ENCODE measurements at places on chromosomes 3 and 15.

GRCh38 chr3:177026505-177027277 lies 170.6 kb downstream of the TBL1XR1 start:
- no peak for DNase-seq

DNA sequence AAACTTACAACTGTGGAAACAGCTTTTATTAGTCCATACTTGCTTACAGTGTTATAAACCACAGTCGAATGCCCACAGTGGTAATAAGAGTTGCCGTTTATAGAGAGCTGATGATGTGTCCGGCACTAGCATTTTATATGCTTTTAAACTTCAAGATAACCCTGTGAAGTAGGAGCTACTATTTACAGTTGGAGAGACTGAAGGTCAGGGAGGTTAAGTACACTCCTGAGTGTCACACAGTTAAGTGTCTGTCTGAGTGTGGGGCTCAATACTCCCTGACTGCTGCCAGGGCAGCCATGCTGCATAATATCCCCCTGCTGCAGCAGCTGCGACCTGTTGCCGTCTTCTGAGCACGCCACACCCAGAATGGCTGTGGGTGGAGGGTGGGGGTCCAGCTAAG lies 89.9 kb upstream of the TNFAIP8L3 start:
- no peak for DNase-seq

DNA sequence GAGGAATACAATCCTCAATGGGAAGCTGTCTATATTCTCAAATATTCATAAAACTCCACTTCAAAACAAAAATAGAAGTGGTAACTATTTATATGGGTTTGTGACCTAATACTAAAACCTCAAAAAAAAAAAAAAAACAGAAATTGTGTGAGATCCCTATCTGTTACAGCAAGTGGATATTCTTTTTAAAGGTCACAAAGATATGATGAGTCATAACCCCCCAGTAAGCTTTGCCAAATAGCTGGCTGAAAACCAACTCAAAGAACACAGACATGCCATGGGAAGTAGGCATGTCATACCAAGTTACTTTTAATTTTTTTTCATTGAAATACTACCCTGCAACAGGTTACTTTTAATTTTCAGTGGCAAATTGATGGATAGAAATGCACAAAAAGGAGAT lies 62.5 kb downstream of the CBLB start:
- no peak for DNase-seq

- DNase-seq: no peak
Observed at GRCh38 chr15:34275721-34276120, 50.9 kb downstream of the EMC4 start.

DNA sequence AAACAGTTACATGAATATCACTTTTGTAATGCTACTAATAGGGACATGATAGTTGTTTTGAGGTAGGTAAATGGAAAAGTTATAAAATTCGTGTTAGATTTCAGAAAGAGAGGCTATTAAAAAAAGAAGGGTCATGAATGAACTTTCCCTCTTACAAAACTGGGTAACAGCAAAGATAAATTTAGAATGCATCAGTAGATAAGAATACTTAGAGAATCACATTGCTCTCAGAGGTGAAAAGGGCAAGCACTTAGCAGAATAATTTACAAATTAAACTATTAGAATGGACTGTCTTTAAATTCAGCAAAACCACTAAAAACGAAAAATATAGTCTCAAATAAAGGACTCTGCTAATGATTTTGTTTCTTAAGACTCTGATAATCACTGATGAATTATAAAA lies 167.2 kb downstream of the PLD1 start:
- DNase-seq: no peak

DNA sequence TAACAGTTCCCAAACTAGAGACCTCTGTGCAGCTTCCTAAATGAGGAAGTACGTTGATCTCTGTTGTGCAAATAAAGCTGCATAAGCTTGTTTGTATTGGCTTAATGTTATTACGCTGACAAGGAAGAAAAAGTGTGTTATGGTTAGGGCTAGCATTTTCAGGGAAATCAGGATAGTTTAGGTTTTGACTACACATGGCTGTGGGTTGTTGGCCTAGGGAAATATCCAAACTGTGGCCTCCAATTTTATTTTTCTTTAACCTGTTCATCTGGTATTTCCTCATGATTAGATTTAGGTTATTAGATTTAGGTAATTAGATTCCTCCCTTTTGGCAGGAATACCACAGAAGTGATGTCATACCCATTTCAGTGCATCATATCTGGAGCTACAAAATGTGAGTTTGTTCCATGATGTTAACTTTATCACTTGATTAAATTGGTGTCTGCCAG lies 8.7 kb upstream of the MCCC1 start:
- peak; percentile 12 for DNase-seq

DNA sequence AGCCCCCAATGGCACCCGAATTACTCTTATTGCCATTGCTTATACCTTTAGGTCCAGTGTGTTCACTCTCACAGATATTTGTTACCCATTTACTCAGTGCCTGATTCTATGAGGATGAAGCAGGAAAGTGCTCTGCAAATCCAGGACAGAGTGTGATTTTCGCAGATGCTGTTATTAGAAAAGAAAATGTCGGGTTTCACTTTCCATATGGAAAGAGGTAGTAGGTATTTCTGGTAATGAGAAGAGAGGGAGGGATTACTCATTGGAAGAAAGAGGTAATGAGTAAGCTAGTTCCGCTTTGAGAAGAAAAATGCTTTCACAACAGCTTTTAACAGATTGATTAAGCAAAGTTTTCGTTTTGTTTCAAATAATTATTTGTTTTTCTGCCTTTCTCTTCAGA lies 336.3 kb upstream of the CFAP20DC start:
- DNase-seq: no peak

DNA sequence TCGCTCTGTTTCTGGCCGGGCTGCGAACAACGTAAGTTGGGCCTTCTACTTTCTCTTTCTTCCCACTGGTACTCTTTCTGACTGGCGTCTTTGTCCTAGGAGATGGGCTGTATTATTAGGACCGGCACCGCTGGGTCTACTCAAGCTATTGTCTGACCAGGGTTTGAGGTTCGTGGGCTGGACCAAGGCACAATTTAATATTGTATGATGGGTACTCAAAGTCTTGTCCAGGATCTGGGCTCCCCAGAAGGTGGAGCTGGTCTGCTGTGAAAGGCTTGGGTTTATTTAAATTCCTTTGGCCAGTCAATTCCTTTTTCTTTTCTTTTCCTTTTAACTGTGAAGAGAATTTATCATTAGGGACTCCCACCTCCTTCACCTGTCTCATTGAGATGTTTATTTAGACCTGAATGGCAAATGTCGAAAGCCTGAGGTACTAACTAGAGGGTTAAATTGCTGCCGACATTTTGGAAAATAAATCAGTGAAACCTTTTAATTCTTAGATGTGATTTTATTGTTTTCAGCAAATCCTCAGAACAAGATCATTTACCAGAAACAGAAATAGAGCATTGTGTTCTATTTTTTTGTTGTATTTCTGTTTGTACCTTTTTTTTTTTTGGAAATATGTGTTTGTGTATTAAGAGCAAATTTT lies 410 bp downstream of the LRRC49 start:
- peak; percentile 67 for DNase-seq

- peak; percentile 36 for DNase-seq
Observed at GRCh38 chr3:191238321-191238817, 39.3 kb downstream of the OSTN start.

DNA sequence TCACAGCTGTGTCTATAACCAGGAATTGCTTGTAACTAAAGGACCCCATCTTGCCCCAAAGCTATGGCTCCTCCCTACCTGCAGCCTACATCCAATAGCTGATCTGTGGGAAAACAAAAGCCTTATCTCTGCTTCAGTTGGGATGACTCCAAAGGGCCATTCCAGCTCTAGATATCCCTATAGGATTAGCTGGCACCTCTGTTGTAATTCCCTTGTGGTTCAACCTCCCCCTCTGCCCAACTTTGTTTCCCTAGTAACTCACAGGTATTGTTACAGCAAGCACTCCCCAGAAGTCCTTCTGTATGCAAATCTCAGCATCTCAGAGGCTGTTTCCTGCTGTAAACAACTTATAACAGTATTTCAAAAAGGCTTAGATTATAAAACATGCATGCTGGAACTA lies 478.6 kb downstream of the AGBL1 start:
- no peak for DNase-seq

- DNase-seq: no peak
Observed at GRCh38 chr15:100940767-100941379, 21.7 kb downstream of the LRRK1 start.

DNA sequence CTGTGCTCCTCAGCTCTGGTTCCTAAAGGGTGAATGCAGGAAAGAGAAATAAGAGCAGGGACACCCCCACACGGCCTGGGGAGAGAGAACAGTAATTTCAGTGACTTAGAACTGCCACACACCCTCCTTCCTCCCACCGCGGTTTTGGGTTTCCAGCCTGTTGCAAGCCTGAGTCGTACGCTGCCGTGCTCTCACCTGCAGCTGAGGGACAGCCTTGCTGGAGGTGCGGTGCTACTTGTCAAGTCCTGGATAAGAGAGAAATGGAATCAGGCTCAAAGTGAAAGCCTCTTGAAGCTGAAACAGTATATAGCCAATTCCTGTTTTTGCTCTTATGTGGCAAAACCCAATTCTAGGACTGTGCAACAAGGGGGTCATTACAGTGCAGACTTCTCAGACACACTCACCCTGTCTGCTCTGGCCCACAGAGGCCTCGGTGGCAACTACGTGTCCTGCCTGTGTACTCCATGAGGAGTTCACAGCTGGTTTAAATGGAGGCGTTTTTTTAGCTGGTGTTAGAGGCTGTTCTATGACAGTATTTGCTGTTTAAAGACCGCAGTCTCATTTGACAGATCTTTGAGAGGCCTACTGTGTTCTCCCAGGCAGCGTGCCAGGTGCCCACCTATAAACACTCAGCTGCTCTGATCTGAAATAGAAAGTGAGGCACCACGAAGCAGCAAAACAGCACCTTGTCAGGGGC lies 42.9 kb downstream of the TBC1D2B start:
- DNase-seq: peak; percentile 47

- DNase-seq: peak; percentile 17
Observed at GRCh38 chr3:18562364-18563154, 137.4 kb upstream of the SATB1 start.

DNA sequence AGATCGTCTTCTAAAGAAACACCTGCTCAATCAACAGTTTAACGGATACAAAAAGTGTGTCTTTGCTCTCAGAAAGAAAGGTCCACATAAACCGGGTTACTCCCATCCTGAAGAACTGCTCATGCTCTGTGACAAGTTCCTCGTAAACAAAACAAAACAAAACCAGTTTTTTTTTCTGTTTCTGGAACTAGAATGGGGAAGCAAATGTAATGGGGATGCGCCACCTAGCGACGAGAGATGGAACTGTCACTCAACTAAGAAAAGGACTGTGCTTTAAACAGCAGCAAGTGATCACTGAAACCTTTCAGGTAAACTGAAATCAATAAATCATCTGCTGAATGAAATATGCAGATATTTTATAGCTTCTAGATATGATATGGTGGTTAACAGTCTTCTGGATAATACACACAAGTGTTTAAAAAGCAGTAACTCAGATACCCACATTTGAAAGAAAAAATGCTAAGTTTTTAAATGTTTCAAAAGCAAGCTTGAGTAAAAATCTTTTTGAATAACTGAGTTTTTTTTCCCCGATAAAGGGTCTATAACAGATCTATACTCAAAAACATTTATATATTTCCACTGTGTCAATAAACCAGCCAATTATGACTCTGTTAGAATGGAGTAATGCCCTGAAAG lies 10.9 kb downstream of the TM2D3 start:
- DNase-seq: peak; percentile 87

DNA sequence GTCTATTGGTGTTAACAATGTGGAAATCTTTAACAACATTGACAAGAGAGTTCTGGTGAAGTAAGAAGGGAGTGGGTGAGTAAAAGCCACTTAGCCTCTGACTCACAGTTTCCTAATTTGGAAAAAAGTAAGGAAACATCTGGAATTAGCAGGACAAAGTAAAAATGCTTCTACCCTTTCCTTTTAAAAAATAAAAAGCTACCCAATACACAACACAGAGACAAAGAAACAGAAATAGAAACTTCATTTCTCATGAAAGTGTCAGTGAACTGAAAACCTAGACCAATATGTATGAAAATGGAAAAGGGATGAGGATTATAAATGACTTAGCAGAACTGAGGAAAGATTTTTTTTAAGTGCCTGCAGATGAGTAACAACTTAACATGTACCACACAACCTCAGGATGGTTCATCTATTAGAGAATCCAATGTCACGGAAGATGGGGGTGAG lies 65.4 kb downstream of the SSR3 start:
- no peak for DNase-seq

- no peak for DNase-seq
Observed at GRCh38 chr15:83318861-83319415, 34.5 kb upstream of the BNC1 start.

DNA sequence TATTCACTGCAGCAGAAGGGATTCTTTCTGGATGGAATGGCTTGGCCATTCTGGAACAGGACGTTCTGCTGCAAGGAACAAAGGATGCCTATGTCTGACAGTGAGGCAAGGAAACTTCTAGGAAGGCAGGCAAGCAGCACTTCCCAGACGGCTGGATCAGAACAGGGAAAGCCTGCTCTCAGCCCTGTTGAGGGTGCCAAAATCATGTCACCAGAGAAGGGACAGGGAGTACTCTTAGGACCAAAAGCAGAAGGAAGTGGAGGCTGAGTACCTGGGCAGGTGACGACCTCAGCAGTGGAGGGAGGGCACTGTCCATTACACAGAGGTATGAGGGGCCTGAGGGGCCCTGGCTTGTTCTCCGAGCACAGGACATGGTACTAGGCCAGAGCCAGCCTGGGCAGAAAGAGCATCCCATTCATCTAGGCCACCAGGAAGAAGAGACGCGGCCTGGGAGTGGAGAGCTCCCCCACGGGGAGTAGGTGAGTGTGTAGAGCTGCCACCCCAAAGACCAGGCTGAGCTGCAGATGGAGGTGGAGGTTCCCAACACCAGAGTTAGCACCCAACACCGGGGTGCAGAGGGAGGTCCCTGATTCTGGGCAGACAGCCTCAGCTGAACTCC lies 9.6 kb downstream of the KLF15 start:
- DNase-seq: peak; percentile 5

DNA sequence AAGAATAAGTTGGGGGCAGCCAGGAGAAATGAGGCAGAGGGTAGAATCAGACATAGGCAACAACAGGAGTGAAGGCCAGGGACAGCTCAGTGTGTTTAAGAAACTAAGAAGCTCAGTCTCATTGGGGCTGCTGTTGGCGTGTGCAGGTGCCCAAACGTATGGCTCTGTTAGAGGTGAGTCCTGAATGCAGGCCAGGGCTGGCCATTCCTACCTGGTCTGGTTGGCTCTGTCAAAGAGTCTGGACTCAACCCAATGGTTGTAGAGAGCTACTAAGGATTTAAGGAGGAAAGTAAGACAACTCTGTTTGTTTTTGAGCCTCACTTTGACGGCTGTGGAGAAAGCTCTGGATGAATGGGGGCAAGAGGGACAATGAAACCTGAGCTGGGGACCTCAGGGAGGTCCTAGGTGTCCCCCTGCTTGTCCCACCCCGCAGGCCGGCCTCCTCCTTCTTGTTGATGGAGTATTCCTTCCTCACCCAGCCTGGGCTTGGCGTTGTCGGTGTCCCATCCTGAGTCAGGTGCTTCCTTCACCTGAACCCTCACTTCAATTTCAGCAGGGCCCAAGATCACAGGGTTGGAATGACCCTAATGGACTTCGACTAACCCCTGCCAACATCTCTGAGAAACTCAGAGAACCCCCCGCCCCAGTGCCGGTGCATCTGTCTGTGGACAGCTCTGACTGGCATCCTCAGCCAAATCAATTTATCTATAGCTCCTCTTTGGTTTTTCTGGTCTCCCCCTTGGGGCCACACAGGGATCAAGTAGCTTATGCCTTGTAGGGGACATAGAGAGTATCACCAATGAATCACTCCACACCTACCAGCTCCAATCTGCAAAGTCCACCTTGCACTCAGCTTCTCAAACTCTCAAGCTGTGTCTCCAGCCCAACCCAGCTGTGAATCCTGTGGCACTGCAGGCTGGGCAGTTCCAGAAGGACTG lies 8.3 kb downstream of the ITGA11 start:
- no peak for DNase-seq

Data from lung (tissue), 17 donors.